Left colon (tissue), 2 donors: ENCODE measurements at places on chromosomes 2 and 18.

- no peak for DNase-seq
Measured at GRCh38 chr2:229571243-229571642, 143.1 kb downstream of the DNER start.

DNA sequence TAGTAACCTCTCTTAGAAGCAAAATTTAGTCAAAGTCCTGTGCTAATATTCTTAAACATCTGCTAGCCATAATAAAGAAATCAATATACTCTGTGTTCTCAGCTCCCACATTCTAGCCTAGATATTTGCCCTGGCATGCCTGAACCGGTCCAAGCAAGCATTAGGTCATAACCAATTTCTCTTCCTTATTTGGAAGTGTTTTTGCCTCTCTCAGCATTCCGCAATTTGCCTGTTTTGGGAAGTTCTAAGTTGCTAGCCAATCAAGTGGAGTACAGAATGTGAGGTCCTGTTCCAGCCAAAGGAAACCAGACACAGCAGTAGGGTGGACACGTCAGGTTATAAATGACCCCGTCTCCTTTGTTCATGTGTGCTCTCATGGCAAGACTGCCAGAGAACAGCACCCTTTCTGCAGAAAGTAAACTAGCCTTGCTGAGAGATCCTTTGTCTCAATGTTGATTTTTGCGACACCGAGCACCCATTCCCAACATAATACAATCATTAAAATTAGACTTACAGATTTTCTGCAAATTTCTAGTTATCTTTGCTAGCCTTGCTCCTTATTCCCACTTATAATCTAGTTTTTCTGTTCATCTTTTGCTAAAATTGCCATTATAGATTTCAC, 13.0 kb upstream of the SULT1C4 start:
- no peak for DNase-seq

- DNase-seq = no peak
Measured at GRCh38 chr2:100900156-100900795, 80.3 kb downstream of the NPAS2 start.

GRCh38 chr2:237092920-237093781, 7.5 kb downstream of the COPS8 start:
- DNase-seq = no peak

DNA sequence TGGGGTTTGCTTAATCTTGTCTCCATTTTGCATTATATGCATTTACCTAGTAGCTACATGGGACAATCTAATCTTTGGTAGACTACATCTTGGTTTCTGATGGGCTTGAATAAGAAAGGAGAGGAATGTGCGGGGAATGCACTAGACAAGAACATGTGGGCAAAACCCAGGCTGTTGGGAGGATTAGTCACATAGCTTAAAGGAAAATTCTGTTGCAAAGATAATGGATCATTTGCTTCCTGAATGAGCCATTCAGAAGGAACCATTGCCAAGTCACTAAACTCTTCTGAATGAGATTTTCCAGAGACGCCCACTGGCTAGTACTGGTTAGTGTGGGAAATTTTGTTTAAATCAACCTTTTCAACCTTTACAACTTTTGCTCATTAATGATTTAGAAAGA, 84.8 kb downstream of the OSBPL6 start:
- DNase-seq = no peak
